ENCODE measurements at places on chromosomes 11 and 22.

DNA sequence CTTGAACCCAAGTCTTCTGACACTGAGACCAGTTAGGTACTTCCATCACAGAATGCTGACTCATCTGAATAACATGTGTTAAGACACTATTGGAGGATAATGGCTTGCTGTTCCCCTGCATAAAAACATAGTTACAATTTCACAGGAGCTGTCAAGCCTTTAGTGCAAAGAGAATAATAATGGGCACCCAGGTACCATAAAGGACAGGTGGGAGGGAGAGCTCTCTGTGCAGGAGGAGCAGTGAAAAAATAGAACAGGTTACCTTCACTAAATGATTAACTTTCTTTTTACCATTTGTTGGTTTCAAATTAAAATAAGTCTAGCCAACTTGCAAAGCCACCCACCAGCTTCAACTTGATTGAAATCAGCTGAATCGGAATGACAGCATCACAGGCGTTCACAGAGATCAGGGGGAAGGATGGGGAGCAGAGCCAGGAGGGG is 173.2 kb downstream of the DSCAML1 start:
- no peak for DNase-seq

GRCh38 chr22:35217527-35217926 is 39.8 kb upstream of the HMGXB4 start:
- DNase-seq = no peak

DNA sequence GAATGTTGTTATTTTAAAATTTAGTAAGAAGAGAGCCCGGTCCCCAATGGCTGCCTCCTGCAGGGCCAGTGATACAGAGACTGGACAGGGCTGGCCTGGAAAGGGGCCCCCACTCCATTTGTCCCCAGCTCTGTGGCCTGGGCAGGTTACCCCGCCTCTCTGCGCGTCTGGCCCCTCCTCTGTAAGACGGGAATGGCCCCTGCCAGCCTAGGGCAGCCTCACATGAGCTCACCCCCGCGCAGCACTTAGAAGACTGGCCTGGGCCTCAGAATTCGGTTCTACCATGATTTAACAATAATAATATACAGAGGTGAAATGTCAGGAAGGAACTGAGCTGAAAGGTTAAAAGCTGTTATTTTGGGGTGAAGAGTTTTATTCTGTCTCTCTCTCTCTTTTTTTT is 1.3 kb downstream of the APOBEC3G start:
- DNase-seq = no peak

- DNase-seq = no peak
These were observed 4.2 kb downstream of the MYRF start for GRCh38 chr11:61756452-61757212.

DNA sequence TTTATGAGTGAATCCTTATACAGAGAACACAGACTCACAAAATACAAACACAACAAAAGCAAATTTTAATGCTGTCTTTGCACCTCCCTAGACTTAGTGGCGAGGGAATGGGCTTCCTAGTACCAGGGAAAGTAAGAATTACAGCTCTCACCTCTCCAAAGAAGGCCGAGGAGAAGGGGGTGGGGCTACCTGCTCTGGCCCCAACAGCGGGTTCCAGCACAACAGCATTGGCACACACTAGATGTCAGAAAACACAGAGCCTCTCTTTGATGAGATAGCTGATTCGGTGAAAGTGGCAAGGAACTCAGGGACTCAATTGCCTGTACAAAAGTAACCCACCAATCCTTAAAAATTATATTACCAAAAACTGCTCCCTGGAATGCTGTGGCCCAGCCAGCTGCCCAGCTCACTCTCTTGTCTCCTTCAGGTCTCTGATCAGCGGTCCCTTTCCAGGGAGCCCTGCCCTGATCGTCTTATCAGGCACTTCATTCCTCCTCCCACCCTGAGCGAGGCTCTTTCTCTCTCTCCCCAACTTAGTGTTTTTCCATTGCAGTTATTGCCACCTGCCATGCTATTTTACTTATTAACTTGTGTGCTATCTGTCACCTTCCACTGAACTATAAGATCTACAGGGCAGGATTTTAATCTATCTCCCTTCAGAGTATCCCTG is 30.7 kb downstream of the SPON1 start:
- no peak for DNase-seq

- no peak for DNase-seq
These were observed 144.1 kb downstream of the NOX4 start for GRCh38 chr11:89347071-89347470.

- no peak for DNase-seq
These were observed 2.3 kb downstream of the BAD start for GRCh38 chr11:64281957-64282770.

- no peak for DNase-seq
These were observed 210.1 kb downstream of the NTM start for GRCh38 chr11:131580476-131580875.

- no peak for DNase-seq
These were observed 75.1 kb downstream of the BMAL1 start for GRCh38 chr11:13352711-13353110.

GRCh38 chr11:64745521-64746328 is 1.8 kb upstream of the RASGRP2 start:
- no peak for DNase-seq

DNA sequence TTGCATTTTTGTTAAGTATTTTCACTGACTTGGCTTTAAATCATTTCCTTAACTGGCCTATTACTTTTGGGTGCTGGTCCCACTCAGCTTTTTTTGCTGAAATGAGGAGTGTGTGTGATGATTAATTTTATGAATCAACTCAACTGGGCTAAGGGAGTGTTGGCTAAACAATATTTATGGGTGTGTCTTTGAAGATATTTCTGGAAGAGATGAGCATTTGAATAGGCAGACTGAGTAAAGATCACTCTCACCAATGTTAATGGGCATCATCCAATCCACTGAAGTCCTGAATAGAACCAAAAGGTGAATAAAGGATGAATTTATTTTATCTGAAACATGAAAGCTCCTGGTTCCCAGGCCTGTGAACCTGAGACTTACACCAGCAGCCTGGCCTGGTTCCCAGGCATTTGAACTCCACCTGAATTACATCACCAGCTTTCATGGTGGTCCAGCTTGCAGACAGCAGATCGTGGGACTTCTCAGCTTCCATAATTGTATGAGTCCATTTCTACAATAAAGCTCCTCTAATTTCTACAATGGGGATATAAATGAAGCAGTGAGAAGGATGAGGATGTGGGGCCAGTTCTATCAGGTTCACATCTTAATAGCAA is 241.3 kb upstream of the ZC3H12C start:
- no peak for DNase-seq

GRCh38 chr11:4924239-4924638 is at the start of gene OR51G1:
Gene OR51G1 (minus strand): TSS chr11:4924339. CDS start chr11:4924339, 0 bp downstream.
- DNase-seq = no peak

GRCh38 chr11:27509908-27510307 is 3.3 kb upstream of the LIN7C start:
- DNase-seq = no peak

GRCh38 chr22:36204632-36205015 is 3.0 kb upstream of the APOL4 start:
- DNase-seq = no peak
